ENCODE measurements at places on chromosomes 5 and 9. TPM values are rescaled to one million over a fixed set of nuclear protein-coding genes. Genes with fewer than 3 reads are reported as not detected.

Gene PTPN3
- total RNA-seq = 16.9 TPM

Gene ANXA2R
- total RNA-seq = 5.3 TPM

Gene SHOC1
- total RNA-seq = not detected

Gene FBP2
- total RNA-seq = 0.49 TPM

Gene EPB41L4B
- 0.27 TPM for total RNA-seq

Gene PCDHA6
- 5.2 TPM for total RNA-seq

Gene DAB2IP
- total RNA-seq = 104 TPM

Gene TNFSF15
- total RNA-seq = not detected

Gene FAM78A
- total RNA-seq = 5.7 TPM

Gene PCAT7
- total RNA-seq = not detected

Gene PCDHA9
- 0.35 TPM for total RNA-seq

Gene TICAM2
- 5.7 TPM for total RNA-seq
